Thymus (tissue), 14 donors: ENCODE measurements at places on chromosomes 6 and 20.

- peak overlapping the region; percentile 88 for H3K27ac ChIP-seq
- peak overlapping the region; percentile 1 for H3K4me3 ChIP-seq
- peak; percentile 65 for DNase-seq
- H3K27me3 ChIP-seq, result no peaks in the 10 kb centered on the region
- peaks cover 16% of the 10 kb centered on the region for H3K4me1 ChIP-seq
These were observed 27.8 kb downstream of the PAQR8 start for GRCh38 chr6:52389626-52390360.

DNA sequence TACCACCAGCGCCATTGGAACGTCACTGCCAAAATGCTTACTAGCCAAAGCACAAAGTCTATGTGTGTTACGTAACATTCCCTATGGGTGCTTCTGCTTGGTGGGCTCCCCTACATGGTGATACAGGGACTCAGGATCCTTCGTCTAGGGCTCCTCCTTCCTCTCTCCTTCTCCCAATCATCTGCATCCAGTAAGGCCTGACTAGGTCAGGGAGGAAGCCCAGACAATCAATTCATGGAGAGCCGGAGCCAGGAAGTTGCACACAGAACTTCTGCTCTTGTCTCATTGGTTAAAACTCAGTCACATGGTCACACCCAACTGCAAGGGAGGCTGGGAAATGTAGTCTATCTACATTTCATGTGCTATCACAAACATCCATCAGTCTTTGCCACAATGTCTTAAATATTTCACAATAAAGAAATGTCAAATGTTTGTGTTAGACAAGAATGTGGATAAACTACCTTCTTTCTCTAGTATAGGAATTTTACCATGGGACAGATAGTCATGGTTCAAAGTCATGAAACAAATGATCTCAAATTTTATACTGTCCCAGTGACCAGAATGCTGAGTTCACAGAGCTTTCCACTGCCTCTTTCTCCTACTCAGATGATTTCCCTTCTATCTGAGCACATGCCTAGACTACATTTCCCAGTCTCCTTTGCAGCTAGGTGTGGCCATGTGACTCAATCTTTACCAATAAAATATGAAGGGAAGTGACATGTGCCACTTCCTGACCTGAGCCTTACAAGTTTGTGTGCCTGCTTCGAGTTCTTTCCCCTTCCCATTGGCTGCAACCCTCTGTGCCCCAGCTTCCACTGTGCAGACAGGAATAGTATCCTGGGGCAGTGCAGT is 9.3 kb upstream of the KCNK15 start:
- peak; percentile 41 for DNase-seq
- no peak overlapping the region for H3K27ac ChIP-seq
- no peaks in the 10 kb centered on the region for H3K36me3 ChIP-seq
- peaks cover 3% of the 10 kb centered on the region for H3K27me3 ChIP-seq
- H3K4me3 ChIP-seq, result no peak overlapping the region

DNA sequence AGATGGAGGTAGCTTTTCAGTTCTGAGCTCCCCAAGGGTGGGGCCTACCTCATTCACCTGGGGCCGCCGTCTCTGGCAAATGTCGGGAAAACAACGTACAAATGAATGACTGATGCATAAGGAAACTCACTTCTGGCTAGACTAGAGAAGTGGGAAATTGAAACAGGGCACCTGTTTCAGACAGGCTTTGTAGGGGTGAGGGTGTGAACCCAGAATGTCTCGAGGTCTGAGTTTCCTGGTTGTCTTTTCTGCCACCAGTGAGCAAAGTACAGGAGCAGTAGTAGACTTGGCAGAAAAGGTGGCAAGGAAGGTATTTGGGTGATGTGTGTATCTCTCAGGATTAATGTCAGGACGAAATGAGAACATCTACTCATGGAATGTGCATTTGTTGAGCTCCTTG is 308.5 kb downstream of the CLIC5 start:
- no peak overlapping the region for H3K4me3 ChIP-seq
- H3K4me1 ChIP-seq, result no peaks in the 10 kb centered on the region
- DNase-seq, result no peak
- H3K27ac ChIP-seq, result no peak overlapping the region

DNA sequence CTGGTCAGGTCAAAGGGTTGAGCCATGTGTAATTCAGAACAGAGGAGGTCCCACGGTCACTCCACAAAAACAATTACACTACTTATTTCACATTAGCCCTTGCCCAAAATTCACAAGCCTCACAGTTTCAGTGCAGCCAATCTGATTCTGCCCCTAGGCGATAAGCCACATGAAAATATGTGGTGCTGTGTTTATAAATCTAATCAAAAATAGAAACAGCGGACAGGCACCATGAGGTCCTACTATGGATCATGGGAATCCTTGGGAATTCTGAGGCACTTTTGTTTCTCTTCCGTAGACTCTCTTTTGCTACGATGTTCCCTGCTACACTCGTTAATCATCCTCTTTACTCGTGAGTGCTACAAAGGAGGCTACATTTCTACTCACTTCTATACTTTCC is 476.1 kb downstream of the TFAP2A start:
- DNase-seq, result no peak
- no peaks in the 10 kb centered on the region for H3K4me1 ChIP-seq
- H3K27me3 ChIP-seq, result no peaks in the 10 kb centered on the region
- H3K27ac ChIP-seq, result no peak overlapping the region
- H3K4me3 ChIP-seq, result no peak overlapping the region
- no peaks in the 10 kb centered on the region for H3K36me3 ChIP-seq

DNA sequence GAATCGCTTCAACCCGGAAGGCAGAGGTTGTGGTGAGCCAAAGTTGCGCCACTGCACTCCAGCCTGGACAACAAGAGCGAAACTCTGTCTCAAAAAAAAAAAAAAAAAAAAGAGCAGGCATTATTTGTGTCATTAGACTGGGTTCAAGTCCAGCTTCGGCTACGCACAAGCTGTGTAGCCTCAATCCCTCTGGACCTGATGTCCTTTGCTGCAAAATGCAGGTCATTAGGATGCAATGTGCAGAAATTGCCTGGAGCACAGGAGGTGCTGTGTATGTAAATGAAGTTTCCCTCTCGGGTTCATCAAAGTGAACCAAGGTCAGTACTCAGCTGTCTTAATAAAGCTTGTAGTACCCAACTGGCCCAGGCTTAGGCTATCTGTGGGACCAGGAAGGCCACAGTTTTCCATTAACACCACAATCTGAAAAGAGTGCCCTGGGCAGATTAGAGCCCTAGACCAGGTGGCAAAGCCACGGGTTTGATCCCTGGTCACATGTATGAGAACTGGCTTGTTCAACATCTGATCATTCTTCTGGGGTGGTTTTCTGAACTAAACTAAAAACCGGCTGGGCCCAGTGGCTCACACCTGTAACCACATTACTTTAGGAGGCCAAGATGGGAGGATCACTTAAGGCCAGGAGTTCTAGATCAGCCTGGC is 155.3 kb downstream of the ZMYND8 start:
- no peak overlapping the region for H3K4me3 ChIP-seq
- H3K4me1 ChIP-seq, result peaks cover 2% of the 10 kb centered on the region
- no peak overlapping the region for H3K27ac ChIP-seq
- no peaks in the 10 kb centered on the region for H3K36me3 ChIP-seq
- no peaks in the 10 kb centered on the region for H3K27me3 ChIP-seq

GRCh38 chr6:161507375-161507774 is 233.5 kb upstream of the AGPAT4 start:
- H3K4me3 ChIP-seq, result no peak overlapping the region
- DNase-seq, result no peak
